ENCODE measurements at places on chromosomes 3 and 15. TPM values are rescaled to one million over a fixed set of nuclear protein-coding genes. Genes with fewer than 3 reads are reported as not detected.

RTP1 gene
- total RNA-seq = not detected

GRCh38 chr3:168470380-168470779 is 374.7 kb upstream of the GOLIM4 start:
- H3K36me3 ChIP-seq = no peaks in the 10 kb centered on the region
- no peaks in the 10 kb centered on the region for H3K27me3 ChIP-seq
- H3K4me1 ChIP-seq = no peaks in the 10 kb centered on the region
- H3K27ac ChIP-seq = no peak overlapping the region

DNA sequence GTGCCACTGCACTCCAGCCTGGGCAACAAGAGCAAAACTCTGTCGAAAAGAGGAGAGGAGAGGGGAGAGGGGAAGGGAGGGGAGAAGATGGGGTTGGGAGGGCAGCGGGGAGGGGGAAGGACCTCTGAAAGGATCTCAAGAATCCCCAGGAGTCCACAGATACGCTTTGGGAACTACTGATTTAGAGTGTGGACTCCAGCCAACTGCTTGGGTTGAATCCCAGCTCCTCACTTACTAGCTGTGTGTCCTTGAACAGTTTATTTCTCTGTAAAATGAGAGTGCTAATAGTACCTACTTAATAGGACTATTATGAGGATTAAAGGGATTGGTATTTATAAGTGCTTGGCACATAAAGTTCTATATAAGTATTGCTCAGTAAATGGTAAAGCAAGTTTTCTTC is 45.0 kb upstream of the FAH start:
- peaks cover 11% of the 10 kb centered on the region for H3K4me1 ChIP-seq
- H3K27ac ChIP-seq = no peak overlapping the region
- no peak overlapping the region for H3K4me3 ChIP-seq

IQCF5 gene
- not detected for total RNA-seq

DNA sequence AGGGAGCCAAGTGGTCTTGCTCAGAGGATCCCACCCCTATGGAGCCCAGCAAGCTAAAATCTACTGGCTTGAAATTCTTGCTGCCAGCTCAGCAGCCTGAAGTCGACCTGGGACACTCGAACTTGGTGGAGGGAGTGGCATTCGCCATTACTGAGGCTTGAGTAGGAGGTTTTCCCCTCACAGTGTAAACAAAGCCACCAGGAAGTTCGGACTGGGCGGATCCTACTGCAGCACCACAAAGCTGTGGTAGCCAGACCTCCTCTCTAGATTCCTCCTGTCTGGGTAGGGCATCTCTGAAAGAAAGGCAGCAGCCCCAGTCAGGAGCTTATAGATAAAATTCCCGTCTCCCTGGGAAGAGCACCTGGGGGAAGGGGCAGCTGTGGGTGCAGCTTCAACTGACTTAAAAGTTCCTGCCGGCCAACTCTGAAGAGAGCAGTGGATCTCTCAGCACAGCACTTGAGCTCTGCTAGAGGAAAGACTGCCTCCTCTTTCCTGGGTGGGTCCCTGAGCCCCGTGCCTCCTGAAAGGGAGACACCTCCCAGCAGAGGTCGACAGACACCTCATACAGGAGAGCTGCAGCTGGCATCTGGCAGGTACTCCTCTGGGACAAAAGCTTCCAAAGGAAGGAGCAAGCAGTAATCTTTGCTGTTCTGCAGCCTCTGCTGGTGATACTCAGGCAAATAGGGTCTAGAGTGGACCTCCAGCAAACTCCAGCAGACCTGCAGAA is 576.3 kb upstream of the NECTIN3 start:
- DNase-seq = no peak
- no peaks in the 10 kb centered on the region for H3K27me3 ChIP-seq
- no peaks in the 10 kb centered on the region for H3K4me1 ChIP-seq
- no peak overlapping the region for H3K27ac ChIP-seq

GOLGA8O gene
- 7.2 TPM for total RNA-seq

DNA sequence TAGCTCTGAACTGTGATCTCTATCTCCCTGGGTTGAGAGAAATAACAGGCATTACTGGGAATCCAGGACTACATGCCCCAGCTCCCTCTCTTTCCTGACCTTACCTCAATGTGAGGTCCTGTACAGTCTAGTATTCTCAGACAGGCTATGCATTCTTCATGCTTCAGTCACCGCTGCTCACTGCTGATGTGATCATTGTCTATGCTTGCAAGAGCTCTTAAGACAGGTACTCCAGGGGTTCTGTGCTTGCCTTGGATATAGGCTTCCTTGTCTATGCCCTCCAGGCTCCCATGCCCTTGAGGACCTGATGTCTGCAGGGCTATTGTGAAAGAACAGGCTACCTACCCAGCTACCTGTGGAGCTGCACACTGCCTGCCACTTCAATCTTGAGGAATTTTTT is 183.6 kb downstream of the MBNL1 start:
- no peak for DNase-seq
- H3K27me3 ChIP-seq = no peaks in the 10 kb centered on the region
- peaks cover 25% of the 10 kb centered on the region for H3K4me1 ChIP-seq
- no peak overlapping the region for H3K27ac ChIP-seq
- H3K4me3 ChIP-seq = no peak overlapping the region

DNA sequence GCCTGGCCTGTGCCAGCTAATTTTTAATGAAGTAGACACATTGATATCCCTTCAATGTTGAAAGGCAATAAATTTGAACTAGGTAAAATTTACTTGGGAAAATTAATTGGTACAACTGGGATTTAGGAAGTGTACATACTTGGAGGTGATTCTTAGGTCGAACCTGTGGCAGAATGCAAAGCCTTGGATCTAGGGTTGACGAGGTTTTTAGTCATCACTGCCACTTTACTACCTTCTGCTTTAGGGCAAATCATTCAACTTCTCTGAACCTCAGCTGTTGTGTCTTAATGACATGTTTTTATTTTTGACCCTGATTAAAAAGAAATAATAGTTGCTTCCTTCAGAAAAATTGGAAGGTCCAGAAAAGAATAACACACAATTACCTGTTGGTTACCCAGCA is 2.5 kb downstream of the APPL1 start:
- no peak overlapping the region for H3K27ac ChIP-seq
- peaks cover 32% of the 10 kb centered on the region for H3K4me1 ChIP-seq
- H3K36me3 ChIP-seq = no peaks in the 10 kb centered on the region

CCDC51 gene
- 15.1 TPM for total RNA-seq

- no peak overlapping the region for H3K4me3 ChIP-seq
- DNase-seq = no peak
- no peaks in the 10 kb centered on the region for H3K27me3 ChIP-seq
- H3K36me3 ChIP-seq = no peaks in the 10 kb centered on the region
- H3K4me1 ChIP-seq = no peaks in the 10 kb centered on the region
These were observed 135.9 kb upstream of the PLXNA1 start for GRCh38 chr3:126847061-126847460.

CLDN1 gene
- not detected for total RNA-seq

- no peak overlapping the region for H3K4me3 ChIP-seq
- H3K36me3 ChIP-seq = no peaks in the 10 kb centered on the region
- H3K27ac ChIP-seq = no peak overlapping the region
- H3K4me1 ChIP-seq = peaks cover 2% of the 10 kb centered on the region
These were observed 8.3 kb downstream of the TRIM42 start for GRCh38 chr3:140686128-140686527.

- H3K27me3 ChIP-seq = peaks cover 5% of the 10 kb centered on the region
- DNase-seq = no peak
- no peaks in the 10 kb centered on the region for H3K36me3 ChIP-seq
- no peaks in the 10 kb centered on the region for H3K4me1 ChIP-seq
- H3K27ac ChIP-seq = no peak overlapping the region
- no peak overlapping the region for H3K4me3 ChIP-seq
These were observed 118.5 kb upstream of the WNT5A start for GRCh38 chr3:55605443-55606236.

SERINC4 gene
- total RNA-seq = 0.50 TPM

DNA sequence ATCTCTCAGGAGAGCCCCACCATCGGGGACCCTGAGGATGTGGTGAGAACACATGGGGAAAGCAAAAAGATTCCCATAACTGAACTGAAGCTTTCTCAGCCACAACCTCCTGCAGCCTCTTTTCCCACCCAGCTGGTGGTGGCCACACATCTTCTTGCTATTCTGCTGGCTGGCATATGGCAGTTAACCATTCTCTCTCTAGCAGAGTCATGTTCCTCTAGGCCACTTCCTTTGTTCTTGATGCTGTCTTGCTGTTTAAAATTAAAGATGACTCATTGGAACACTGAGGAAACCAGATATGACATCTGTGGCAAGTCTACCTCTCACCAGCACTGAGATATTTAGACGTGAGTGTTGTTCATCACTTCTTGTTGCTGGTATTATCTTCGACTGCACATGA is 180.3 kb upstream of the ROBO2 start:
- H3K27ac ChIP-seq = no peak overlapping the region
- no peaks in the 10 kb centered on the region for H3K27me3 ChIP-seq
- no peak overlapping the region for H3K4me3 ChIP-seq

DNA sequence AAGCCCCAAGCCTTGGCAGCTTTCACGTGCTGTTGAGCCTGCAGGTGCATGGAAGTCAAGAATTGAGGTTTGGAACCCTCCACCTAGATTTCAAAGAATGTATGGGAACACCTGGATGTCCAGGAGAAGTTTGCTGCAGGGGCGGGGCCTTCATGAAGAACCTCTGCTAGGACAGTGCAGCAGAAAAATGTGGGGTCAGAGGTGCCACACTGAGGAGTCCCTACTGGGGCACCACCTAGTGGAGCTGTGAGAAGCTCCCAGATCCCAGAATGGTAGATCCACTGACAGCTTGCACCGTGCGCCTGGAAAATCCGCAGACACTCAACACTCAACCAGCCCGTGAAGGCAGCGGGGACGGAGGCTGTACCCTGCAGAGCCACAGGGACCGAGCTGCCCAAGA is 201.6 kb downstream of the OCA2 start:
- H3K36me3 ChIP-seq = no peaks in the 10 kb centered on the region
- H3K27ac ChIP-seq = no peak overlapping the region
- no peaks in the 10 kb centered on the region for H3K4me1 ChIP-seq

- H3K4me3 ChIP-seq = no peak overlapping the region
- no peak for DNase-seq
- no peak overlapping the region for H3K27ac ChIP-seq
- peaks cover under 1% of the 10 kb centered on the region for H3K36me3 ChIP-seq
- H3K4me1 ChIP-seq = peaks cover 6% of the 10 kb centered on the region
These were observed 17.3 kb upstream of the BSN start for GRCh38 chr3:49536875-49537533.

FANCD2OS gene
- total RNA-seq = not detected

PLA2G4E gene
- total RNA-seq = not detected

GRCh38 chr3:32934150-32934742 is 17.2 kb upstream of the CCR4 start:
- H3K27me3 ChIP-seq = no peaks in the 10 kb centered on the region
- no peaks in the 10 kb centered on the region for H3K4me1 ChIP-seq
- DNase-seq = peak; percentile 37
- H3K27ac ChIP-seq = no peak overlapping the region

ALDH1A3 gene
- not detected for total RNA-seq

DNA sequence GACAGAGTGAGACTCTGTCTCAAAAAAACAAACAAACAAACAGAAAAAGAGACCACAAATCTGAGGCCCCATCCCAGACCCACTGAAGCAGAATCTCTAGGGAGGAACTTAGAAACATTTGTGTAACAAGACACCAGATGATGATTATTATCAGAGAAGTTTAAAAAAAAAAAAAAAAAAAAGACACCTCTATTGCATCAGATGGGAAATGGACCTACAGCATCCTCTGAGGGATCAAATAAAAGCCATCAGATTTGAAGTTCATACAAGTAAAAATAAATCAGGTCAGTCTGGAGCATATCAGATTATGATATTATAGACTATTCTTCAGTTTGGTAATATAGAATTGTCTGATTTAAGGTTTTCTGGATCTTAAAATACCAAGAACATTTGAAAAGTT is 21.9 kb upstream of the LIPC start:
- peaks cover 25% of the 10 kb centered on the region for H3K4me1 ChIP-seq
- peaks cover 2% of the 10 kb centered on the region for H3K36me3 ChIP-seq
- H3K27me3 ChIP-seq = no peaks in the 10 kb centered on the region
- H3K27ac ChIP-seq = peak overlapping the region; percentile 96

PHLDB2 gene
- 1.9 TPM for total RNA-seq

DNA sequence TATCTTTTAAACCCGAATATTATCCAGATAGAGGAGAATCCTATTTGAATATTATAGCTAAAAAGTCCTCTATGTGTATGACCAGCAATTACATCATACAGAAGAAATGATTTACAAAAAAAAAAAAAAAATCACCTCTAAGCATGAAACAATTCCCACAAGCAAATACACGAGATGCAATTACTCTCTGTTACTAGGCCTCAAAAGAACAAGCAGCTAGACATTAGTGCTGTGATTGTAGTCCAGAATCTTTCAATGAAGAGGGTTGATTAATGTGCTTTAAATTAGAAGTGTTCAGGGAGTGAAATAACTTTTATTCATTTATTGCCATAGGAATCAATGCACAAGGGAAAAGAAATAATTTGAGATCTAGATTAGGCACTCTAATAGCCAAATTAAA is 1379.5 kb upstream of the GBE1 start:
- H3K27me3 ChIP-seq = no peaks in the 10 kb centered on the region
- no peaks in the 10 kb centered on the region for H3K4me1 ChIP-seq
- H3K4me3 ChIP-seq = no peak overlapping the region
- DNase-seq = no peak
- H3K36me3 ChIP-seq = no peaks in the 10 kb centered on the region
- H3K27ac ChIP-seq = no peak overlapping the region

DNA sequence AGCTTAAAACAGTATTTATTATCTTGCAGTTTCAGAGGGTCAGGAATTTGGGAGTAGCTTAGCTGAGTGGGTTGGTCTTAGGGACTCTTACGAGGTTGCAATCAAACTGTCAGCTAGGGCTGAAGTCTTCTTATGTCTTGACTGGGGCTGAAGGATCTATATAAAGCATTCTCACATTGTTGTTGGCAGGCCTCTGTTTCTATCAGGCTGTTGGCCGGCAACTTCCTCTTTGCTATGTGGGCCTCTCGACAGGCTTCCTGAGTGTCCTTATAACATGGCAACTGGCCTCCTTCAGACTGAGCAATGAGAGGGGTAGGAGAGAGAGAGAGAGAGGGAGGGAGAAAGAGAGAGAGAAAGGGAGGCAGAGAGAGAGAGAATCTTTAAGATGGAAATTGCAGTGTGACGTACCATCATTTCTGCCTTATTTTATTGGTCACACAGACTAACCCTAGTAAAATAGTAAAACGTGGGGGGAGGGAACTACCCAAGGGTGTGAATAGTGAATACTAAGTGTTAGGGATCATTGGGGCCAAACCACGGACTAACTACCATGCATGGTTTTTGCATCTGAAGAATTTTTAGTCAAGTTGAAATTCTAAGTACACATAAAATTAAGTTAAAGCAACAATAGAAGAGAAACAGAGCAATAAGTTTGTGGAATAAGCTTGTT is 16.1 kb downstream of the FGF7 start:
- no peak overlapping the region for H3K4me3 ChIP-seq
- H3K27ac ChIP-seq = no peak overlapping the region
- no peaks in the 10 kb centered on the region for H3K4me1 ChIP-seq
- H3K36me3 ChIP-seq = no peaks in the 10 kb centered on the region

GRCh38 chr3:184751204-184752040 is 39.6 kb upstream of the MAGEF1 start:
- peaks cover 12% of the 10 kb centered on the region for H3K4me1 ChIP-seq
- peaks cover 5% of the 10 kb centered on the region for H3K27me3 ChIP-seq
- no peak for DNase-seq
- H3K4me3 ChIP-seq = no peak overlapping the region
- H3K27ac ChIP-seq = no peak overlapping the region

ANKUB1 gene
- not detected for total RNA-seq

Measured in activated CD4-positive, alpha-beta T cell treated with anti-CD3 and anti-CD28 coated beads, Interleukin-2, amount 10 ng/mL, durations not matched to agents 7 days and 5 days (primary cell).